Activated CD4-positive, alpha-beta T cell treated with anti-CD3 and anti-CD28 coated beads, Interleukin-2, Interleukin-6, amounts not matched to agents 100 ng/mL and 50 ng/mL, durations not matched to agents 16 hours and 8 hours (primary cell): ENCODE measurements at places on chromosomes 2 and 18.

GRCh38 chr2:25615386-25615785, 58.0 kb downstream of the DTNB start:
- DNase-seq, result no peak

GRCh38 chr2:121390082-121390692, 105.2 kb upstream of the TFCP2L1 start:
- DNase-seq, result no peak

- no peak for DNase-seq
Observed at GRCh38 chr18:3319894-3320454, 58.0 kb downstream of the MYL12B start.

GRCh38 chr2:187167491-187167890, 280.6 kb downstream of the CALCRL start:
- DNase-seq, result no peak

DNA sequence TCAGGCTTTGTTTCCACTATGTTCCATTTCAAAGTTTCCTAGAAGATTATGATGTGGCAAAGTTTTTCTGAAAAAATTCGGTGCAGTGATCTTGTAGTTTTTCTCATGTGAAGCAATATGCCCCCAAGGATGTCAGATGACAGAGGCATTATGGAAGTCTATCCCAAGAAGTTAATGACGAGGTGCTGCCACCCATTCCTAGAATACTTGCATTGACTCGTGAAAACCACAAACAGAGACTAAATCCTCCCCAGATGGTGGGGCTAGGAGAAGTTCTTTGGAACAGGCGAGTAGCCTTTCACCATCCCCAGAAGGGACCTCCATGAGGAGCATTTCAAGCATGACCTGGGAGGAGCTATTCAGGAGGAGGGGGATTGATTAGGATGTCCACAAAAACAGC, 40.2 kb upstream of the COPS8 start:
- no peak for DNase-seq

GRCh38 chr2:218249691-218250090, 11.1 kb upstream of the GPBAR1 start:
- no peak for DNase-seq

- no peak for DNase-seq
Observed at GRCh38 chr18:23094411-23095190, 40.7 kb upstream of the CABLES1 start.

- no peak for DNase-seq
Observed at GRCh38 chr2:72738096-72738495, 87.7 kb downstream of the EXOC6B start.

GRCh38 chr2:38375696-38376345, 1.3 kb downstream of the ATL2 start:
- DNase-seq, result no peak

GRCh38 chr2:42809819-42810120, 17.4 kb upstream of the HAAO start:
- peak; percentile 78 for DNase-seq

DNA sequence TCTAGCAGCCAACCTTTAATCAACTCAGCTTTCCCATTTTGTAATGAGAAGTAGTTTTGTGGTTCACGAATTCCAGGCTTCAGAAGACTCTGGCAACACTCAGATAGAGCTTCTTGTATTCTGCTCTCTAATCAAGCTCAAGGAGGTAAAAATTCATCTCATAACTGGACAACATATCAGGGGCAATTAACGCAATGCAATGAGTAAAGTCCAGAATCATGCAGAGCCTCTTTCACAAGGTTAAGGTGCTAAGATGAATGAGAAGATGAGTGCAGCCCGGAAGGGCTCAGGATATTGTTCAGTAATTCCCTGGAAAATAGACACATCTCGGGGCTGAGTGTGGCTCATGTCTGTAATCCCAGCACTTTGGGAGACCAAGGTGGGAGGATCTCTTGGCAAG, 527.7 kb downstream of the SOX11 start:
- no peak for DNase-seq

DNA sequence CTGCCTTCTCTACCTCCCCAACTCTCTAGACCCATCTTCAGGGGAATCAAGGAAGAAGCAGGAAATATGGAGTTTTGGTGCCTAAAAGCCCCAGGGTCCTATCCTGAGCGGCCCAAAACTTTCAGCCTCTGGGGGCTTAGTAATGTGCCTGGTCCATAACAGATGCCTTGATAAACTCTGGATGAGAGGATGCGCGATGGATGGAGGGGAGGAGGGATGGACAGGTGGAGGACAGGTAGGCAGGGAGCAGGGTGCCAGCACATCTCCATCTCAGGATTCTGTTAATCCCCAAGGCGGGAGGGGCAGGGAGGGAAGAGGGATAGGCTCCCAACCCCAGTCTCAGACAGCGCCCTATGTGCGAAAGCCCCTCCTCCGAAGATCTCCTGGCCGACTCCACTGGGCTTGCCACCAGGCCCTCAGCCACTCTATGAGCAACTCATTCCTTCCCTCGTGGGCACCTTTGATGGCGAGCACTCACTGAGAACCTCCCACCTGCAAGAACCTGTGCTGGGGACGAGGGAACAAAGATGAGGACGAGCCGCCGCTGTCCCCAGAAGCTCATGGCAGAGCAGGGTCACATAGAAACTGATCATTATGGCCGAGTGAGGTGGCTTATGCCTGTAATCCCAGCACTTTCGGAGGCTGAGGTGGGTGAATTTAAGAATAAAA, 23.1 kb downstream of the HS1BP3 start:
- DNase-seq, result no peak

- no peak for DNase-seq
Observed at GRCh38 chr2:181627545-181627944, 29.4 kb downstream of the CERKL start.

DNA sequence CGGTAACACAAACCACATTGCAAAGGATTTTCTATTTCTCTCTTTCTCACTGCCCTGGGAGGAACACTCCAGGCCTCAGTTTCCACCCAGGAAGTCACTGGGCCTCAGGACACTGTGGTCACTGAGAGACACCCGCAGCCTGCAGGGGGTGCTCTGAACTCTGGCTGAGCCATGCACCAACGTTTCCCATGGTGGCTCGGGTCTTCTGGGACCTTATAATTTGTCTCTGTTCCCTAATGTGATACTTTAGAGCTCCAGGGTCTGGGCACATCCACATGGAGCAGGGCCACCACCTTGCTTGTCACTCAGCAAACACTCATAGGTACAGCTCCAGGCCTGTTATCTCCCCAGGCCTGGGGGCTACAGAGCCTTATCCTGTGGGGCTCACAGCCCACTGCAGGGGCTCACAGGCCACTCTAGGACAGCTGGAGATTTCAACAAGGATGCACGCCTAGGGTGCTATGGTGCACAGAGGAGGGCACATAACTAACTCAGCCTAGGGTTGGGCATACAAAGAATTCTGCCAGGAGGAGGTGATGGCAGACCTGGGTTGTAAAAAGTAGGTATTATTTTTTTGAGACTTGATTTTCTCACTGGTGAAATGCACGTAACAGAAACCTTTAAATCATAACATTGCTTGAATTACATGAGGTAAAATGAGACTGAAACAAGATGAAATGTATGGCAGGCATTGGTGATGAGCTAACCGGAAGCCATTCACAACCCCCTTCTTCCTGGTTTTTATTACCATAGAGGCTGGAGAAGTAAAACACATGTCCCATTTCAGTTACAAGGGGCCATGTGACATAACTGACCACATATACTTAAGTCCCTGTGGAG, 3.0 kb upstream of the HS1BP3 start:
- no peak for DNase-seq

DNA sequence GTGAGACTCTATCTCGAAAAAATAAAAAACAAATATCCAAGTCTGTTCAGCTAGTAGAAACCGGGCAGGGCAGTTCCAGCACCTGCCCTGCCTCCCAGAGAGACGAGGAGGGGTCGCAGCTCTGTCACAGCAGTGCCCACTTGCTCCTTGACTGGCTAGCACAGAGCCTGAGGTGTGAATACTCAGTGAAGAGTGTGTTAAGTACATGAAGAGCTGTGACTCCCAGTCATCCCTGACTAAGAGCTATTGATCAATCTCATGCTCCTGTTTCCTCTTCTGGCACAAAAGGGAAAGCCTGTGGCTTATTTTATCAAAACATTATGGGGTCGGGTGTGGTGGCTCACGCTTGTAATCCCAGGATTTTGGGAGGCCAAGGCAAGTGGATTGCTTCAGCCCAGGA, 83.0 kb upstream of the FZD7 start:
- DNase-seq, result no peak

DNA sequence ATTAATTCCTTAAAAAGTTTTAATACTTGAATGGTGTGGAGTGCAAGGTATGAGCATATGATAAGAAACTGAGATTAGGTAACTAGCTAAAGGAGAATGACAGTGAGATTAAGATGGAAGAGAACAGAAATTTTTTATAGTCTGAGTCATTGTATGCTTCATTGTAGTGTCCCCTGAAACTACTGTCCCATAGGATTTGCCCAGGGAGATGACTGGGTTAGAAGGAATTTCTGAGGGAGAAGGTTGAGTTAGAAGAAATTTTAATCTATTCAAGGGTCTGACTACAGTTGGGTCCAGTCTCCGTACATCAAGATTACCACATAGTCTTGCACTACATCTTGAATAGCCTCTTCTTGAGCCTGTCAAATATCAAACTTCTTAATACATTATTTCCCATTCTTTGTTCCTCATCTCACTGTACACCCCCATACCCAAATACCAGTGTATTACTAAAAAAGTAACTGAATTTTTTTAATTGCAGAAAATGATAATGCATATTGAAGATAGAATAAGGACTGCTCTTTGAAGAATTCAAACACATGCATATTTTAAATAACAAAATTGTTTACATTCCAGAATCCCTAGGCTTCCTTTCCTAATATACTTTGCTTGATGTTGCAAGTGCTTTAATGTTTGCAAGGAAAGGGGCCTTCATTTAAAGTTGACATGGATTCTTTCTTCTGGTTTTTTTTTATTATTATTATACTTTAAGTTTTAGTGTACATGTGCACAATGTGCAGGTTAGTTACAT, 314.3 kb upstream of the COL3A1 start:
- DNase-seq, result no peak

DNA sequence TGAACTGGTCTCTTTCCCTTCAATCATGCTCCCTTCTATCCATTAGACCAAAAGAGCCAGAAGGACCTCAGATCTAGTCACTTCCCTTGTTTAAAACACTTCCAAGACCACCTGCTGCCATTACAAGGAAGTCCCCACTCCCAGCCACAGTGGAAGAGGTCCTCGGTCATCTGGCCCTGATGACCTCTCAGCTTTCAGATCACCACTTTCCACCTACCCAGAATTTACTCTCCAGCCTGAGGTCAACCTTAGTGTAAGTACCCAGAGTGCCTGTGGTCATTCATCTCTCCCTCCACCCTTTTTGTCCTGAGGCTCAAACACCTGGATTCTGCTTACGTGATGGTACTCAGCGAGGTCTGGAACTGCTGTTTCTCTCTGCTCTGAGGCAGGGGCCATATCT, 67.1 kb downstream of the MARCO start:
- no peak for DNase-seq

GRCh38 chr2:144324446-144325045, 195.4 kb downstream of the ZEB2 start:
- peak; percentile 72 for DNase-seq

DNA sequence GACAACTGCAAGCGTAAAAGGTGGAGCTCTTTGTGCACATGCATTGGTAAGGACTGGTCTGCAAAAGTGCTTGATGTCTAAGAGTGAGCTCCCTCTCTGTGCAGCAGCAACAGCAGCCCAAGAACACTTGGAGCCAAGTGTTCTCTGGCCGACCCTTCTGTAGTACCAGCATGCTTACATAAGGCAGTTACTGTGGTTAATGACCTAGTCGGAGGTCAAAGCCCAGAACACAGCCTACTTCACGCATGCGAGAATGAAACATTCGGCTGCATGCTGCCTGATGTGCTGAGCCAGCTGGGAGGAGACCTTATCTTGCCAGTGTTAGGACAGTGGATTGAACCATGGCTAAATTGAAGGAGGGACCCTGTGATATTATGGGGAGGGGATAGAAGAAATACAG, 21.3 kb downstream of the NCAPH start:
- no peak for DNase-seq

GRCh38 chr2:126876631-126877030, 22.1 kb upstream of the TEX51 start:
- DNase-seq, result no peak

- DNase-seq, result no peak
Observed at GRCh38 chr2:198807131-198807530, 650.6 kb downstream of the SATB2 start.

GRCh38 chr2:170305711-170306110, 127.8 kb downstream of the MYO3B start:
- DNase-seq, result no peak

DNA sequence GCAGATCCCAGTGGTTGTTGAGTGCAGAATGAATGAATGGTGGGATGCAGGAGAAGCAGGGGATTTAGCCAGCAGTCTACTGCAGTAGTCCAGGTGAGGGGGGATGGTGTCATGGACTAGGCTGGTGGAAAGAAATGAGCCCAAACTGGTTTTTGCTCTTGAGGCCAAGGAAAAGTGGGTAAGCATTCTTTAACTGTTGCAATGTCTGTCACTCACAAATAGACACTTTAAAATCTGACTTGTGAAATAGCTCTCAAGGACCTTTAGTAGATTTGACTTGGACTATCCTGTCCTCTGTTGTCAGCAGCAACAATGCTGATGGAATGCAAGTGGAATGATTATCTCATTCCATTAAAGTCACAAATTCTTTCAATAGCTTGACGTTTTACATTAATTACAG, 37.5 kb upstream of the STK17B start:
- no peak for DNase-seq

DNA sequence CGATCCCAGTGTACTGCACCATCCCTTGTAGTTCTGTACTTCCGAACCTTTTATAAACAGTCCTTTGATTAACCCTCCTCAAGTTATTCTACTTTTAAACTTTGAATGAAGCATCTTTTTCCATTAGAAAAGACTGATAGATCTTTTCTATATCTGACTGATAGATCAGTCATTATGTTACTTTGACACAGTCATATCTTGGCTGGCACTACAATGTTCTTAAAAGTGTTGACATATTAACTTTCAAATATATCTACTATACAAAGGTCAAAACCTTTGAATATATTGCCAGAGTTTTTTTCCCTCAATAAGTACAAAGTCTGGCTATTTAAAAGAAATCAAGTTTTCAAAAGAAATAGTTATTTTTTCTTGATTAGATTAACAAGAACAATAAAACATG, 35.4 kb upstream of the NABP1 start:
- DNase-seq, result peak; percentile 40

- no peak for DNase-seq
Observed at GRCh38 chr2:30747206-30747605, 60.0 kb downstream of the CAPN13 start.

- DNase-seq, result peak; percentile 22
Observed at GRCh38 chr2:175170659-175171304, 2.8 kb upstream of the ATF2 start.

DNA sequence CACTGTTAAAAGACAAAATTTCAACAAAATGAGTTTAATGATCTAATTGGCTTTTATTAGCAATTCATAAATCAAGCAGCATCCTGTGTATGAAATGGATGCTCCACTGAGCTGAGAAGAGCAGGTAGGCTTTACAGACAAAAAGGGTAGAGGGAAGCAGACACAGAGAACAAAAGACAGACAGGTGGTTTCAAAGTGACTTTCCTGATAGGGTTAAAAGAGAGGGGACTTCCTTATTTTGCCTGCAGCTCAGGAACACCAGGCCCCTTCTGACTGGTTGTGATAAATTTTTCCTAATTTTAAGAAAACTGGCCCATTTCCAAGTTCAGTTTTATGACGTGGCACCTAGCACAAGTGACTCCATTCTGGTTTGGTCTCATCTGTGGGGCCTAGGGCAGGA, 11.9 kb downstream of the TEX51 start:
- no peak for DNase-seq

GRCh38 chr18:47846431-47846830, 84.0 kb downstream of the SMAD2 start:
- DNase-seq, result no peak
